ENCODE measurements at places on chromosomes 2 and 18.

DNA sequence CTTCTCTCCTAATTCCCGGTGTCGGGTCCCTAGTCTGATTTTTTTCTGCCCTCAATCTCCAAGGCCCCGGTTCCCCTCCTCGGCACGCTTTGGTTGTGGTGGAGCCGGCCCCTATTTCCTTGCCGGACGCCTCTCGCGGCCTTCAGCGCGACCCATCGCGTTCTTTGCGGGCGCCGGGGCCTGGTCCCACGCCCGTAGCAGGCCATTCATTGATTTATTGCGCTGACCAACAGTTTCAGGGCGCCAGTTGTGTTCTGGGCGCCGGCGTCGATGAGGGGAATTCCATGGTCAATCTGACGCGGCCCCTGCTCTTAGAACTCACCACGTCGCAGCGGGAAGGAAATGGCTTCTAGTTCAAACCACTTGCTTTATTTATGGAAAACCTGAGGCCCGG lies 396 bp downstream of the CNOT9 start:
- peak; percentile 72 for DNase-seq

DNA sequence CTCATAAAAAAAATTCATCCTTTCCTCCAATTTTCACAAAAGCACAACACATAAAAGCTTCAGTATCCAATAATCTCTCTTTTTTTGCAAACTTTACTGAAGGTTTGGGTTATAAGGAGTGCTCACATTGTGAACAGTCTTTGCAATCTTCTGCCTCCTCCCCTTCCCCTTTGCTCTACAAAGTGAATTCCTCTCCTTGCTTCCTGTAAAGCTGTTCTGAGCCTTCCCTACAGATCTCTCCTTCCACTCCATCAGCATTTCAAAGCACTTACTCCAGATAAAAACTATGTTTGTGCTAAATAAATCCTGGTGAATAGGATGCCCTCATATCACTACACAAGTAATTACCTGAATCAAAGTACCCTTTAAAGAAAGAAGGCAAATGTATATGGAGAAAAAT lies 4.6 kb upstream of the PDK1 start:
- no peak for DNase-seq

- peak; percentile 18 for DNase-seq
Measured at GRCh38 chr2:237438080-237438940, 24.3 kb upstream of the COL6A3 start.

- no peak for DNase-seq
Measured at GRCh38 chr2:60353863-60354262, 199.6 kb downstream of the BCL11A start.

DNA sequence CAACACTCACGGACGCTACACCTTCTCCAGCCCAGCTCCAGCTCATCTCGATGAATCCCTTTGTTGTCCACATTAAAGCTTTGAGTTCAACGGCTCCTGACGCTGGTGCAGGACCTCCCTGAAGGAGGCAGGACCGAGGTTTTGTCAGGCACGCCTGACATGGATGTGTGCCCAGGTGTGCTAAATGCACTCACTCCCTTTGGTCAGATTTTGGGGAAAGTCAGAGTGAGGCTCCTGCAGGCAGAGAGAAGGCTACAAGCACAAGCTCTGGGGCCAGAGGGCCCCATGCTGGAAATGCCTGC lies 78.6 kb downstream of the NDUFA10 start:
- DNase-seq: no peak

GRCh38 chr2:235595422-235596010 lies 101.7 kb downstream of the AGAP1 start:
- peak; percentile 46 for DNase-seq

DNA sequence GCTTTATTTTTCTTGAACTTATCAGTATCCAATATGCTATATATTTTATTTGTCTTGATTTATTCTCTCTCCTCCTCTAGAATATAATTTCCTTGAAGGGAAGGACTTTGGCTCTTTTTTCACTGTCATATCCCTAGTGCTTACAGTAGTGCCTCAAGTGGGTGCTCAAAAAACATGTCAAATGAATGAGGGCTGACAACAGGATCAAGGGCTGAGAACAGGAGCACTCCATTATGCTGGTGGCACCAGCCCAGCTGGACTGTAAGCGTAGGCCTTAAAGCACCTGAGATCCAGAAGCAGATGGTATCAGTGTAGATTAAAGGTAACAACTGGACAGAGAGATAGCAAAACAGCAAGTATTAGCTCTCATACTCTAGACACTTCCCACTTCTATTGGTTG lies 46.3 kb downstream of the PMS1 start:
- no peak for DNase-seq

- DNase-seq: no peak
Measured at GRCh38 chr2:70596293-70596692, 42.7 kb upstream of the TGFA start.

DNA sequence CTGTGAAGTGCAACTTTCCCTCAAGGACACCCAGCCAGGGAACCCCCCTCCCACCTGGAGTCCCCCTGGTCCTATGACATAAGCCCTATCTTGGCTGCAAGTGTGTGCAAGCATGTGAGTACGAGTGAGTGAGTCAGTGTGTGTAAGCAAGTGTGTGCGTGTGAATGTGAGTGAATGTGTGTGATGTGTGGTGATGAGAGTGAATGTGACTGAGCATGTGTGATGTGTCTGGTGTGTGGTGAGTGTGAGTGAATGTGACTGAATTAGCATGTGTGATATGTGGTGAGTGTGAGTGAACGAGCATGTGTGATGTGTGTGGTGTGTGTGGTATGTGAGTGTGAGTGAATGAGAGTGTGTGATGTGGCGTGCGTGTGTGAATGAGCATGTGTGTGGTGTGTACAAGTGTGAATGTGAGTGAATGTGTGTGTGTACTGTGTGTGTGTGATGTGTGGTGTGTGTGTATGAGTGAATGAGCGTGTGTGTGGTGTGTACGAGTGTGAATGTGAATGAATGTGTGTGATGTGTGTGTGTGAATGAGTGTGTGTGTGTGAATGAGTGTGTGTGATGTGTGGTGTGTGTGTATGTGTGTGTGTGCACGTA lies 68.8 kb upstream of the SMAD7 start:
- DNase-seq: no peak

GRCh38 chr2:135052997-135053474 lies 944 bp downstream of the RAB3GAP1 start:
- DNase-seq: peak; percentile 35

- DNase-seq: no peak
Measured at GRCh38 chr2:176103194-176103593, 3.6 kb downstream of the HOXD12 start.

GRCh38 chr2:241128266-241128665 lies 21.0 kb downstream of the PASK start:
- DNase-seq: no peak

DNA sequence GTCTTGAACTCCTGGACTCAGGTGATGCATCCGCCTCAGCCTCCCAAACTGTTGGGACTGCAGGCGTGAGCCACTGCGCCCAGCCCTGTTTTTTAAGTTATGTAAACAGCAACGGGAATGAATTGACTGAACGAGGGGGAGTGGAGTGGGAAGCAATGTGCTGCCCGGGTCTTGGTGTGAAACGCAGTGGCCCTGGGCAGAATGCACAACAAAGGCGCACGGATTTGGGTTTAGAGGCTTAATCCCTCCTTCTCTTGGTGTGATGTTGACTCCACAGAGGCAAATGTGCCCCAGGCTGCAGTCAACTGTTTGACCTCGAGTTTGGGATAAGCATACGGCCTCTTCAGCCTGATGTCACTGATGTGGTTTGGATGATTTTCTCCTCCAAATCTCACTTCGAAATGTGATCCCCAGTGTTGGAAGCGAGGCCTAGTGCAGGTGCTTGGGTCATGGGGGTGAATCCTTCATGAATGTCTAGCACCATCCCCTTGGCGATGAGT lies 97.4 kb downstream of the AGAP1 start:
- no peak for DNase-seq

DNA sequence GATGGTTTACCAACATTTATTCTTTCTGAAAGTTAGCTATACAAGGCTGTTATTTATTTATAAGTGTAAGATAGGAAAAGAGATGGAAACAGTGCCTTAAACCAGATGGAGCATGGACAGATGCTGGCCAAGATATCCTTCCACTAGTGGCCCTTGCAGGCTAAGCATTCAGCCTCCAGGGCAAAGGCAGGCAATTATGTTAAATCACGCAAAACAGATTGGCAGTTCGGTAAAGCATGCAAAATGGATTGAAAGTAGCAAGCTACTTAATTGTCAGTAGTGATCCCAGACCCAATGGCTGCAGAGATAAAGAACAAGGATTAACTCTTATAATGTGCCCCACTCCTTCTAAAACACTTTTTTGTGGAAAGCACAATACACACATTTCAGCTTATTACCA lies 105.4 kb upstream of the MAP4K3 start:
- DNase-seq: no peak

DNA sequence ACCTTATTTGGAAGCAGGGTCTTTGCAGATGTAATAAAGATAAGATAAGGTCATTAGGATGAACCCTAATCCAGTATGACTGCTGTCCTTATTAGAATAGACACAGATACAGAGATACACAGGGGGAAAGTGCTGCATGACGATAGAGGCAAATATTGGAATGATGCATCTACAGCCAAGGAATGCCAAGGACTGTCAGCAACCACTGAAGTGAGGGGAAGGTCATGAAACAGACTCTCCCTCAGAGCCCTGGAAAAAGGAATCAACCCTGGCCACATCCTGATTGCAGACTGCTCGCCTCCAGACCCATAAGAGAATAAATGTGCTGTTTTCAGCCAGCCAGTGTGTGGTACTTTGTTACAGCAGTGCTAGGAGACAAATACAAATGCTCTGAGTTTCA lies 14.8 kb downstream of the TMEM237 start:
- no peak for DNase-seq

- no peak for DNase-seq
Measured at GRCh38 chr18:29087616-29088246, 910.8 kb upstream of the CDH2 start.

DNA sequence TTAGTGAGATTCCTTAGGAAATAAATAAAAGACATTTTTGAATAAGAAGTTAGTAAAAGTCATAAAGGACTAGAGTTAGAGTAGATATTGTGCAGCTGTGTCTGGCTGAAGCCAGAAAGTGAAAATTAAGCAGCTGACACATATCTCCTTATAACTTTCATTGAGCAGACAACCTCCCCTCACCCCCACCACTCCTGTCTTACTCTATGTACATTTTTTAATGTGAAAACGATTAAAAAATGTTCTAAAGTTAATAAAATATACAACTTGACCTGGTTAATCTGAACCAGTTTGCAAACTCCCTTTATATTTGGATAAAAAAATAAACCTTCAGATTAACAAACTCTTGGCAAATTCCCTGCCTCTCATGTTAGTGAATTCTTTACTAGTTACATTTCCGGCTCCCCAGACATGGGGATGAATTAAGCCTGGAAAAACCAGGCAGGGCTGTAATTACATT lies 462.8 kb downstream of the MEIS1 start:
- no peak for DNase-seq

DNA sequence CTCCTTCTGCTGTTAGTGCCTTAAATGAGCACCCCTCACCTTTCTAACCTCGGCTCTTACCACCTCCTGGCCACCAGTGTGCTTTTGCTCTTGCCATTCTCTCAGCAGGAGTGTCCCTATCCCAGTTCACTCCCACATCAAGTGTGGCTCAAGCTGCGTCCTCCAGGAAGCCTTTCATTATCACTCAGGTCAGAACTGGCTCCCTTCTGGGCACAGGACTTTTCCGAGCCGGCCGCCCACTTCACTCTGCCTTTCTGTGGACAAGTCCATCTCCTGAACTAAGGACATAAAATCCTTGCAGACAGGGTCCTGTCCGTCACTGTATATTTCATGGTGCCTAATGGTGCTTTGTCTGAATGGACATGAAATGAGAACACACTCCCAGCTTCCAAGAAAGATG lies 15.6 kb downstream of the TMEM127 start:
- DNase-seq: no peak

DNA sequence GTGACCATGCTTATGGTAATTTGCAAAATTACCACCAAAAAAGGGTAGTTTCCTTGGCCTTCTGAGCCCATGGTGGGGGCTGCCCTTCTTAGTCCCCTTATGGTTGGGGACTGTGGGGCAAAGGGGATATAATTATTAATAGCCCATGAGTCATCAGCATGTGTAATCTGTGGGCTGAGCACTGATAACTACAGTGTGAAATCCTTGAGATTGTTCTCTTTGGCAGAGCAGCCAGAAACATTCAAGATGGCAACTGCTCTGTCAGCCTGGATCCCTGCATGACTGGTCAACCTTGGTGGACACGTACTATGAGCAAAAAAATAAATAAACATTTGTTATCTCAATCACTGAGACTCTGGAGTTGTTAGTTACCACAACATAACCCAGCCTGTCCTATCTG lies 61.3 kb downstream of the MGAT4A start:
- no peak for DNase-seq

- DNase-seq: no peak
Measured at GRCh38 chr2:197480165-197481036, 19.2 kb downstream of the HSPD1 start.

- DNase-seq: no peak
Measured at GRCh38 chr2:197573608-197574007, 57.7 kb downstream of the MOB4 start.

- peak; percentile 74 for DNase-seq
Measured at GRCh38 chr2:29921560-29921915, at the start of gene ALK. Gene ALK, minus strand, starts transcription at chr2:29921586. Its CDS starts 927 bp downstream, at chr2:29920659.

GRCh38 chr2:218028562-218029348 lies 26.0 kb upstream of the TNS1 start:
- DNase-seq: no peak

DNA sequence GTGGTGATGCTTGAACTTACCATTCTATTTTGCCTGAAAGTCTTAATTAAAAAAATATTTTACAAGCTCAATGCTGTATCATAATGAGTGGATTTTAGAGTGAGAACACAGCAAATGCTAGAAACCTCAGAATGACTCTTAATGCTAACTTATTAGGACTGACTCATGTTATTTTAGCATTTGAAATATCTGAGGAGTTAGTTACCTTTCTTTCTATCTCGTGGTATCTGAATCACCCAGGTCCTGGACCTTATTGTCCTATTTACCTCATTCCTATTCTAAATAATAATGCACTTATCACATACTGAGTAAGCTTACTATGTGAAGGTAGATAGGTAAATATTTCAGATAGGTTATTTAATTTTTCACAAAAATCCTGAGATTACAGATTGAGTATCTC lies 70.7 kb downstream of the SOS1 start:
- DNase-seq: no peak

DNA sequence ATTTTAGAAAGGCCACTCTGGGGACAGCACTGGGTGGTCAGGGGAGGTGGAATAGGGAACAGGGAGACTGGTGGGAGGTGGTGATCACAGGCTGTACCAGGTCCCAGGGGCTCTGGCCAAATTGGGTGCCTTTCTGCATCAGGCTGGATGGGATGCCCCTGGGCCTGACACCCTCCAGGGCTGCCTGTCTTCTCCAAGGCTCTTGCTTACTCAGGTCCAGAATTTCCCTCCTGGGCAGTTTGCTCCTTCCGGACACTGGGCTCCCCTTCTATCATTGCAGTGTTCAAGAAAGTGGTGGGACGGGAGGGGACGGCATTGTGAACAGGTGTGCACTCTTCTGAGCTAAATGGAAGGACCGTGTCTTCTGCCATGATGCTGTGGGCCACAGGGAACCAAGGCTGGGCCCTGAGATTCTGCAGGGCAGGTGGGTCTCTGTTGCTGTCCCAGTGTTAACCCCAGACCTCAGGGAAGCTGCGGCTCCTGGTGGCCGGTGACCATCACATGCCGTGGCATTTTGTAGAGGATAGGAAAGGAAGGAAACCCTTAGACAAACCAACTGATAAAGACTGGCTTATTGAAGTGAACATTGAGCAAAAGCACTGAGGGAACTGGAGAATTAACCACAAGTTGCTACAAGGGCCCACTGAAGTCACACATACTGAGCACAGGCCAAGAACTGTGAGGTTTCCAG lies 93.7 kb upstream of the HS6ST1 start:
- no peak for DNase-seq
